ENCODE measurements at places on chromosomes 1 and 21.

DNA sequence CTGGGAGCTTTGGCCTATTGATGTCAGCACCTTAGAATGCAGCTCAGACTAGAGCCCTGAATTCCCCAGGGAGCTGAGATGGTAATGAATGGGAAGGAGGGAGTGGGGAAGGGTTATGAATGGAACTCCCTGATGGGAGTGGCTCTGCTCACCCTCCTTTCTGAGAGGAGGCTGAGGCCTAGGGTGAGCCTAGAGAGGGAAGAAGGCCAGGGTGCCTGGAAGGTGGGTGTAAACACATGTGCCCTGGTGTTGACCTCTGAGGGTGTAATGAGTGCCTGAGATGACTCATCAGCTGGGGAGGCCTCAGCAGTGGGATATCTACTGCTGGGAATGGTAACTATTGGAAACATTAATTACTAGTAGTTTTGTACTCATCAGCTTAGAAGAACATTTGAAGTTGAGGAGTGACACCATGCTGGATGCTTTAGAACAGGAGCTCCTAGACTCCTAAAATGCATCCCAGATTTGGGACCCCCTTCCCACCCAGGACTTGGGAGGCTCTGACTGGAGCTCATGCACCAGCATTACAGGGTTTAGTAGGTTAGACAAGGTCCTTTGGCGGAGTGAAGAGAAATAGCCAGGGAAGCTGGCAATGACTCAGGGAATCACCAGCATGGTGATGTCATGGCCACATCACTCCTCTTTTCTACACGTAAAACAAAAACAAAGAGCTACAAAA, 16.0 kb upstream of the PIGV start:
- H3K4me3 ChIP-seq: no peak overlapping the region
- peaks cover 14% of the 10 kb centered on the region for H3K4me1 ChIP-seq
- no peak overlapping the region for H3K27ac ChIP-seq
- H3K36me3 ChIP-seq: no peaks in the 10 kb centered on the region
- H3K27me3 ChIP-seq: no peaks in the 10 kb centered on the region
- peak; percentile 66 for DNase-seq

- H3K4me3 ChIP-seq: no peak overlapping the region
- no peaks in the 10 kb centered on the region for H3K27me3 ChIP-seq
- no peak overlapping the region for H3K27ac ChIP-seq
- H3K4me1 ChIP-seq: no peaks in the 10 kb centered on the region
Observed at GRCh38 chr1:110135666-110136065, 14.6 kb upstream of the SLC6A17 start.

DNA sequence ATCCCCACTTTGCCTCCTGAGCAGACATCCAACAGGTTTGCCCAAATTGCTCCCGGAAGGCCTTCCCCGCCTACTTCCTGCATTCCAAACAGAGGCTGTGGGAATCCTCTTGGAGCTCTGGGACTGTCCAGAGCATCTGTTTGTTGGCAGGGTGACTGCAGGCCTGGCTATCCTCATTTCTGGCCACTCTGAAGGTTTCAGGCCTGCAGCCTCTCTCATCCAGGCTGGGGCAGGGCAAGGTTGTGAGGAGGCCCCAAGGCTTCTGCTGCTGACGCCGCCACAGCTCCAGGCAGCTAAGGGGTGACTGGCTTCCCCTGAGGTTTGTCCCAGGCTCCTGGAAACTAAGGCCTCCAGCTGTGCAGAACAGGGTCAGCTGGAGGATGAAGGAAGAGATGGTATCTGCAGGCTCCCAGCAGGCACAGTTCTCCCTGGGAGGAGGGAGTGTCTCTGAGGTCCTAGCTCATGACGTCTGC, 11.3 kb downstream of the CDK18 start:
- H3K27ac ChIP-seq: no peak overlapping the region
- peak; percentile 57 for DNase-seq
- H3K4me3 ChIP-seq: no peak overlapping the region
- H3K27me3 ChIP-seq: no peaks in the 10 kb centered on the region
- H3K36me3 ChIP-seq: no peaks in the 10 kb centered on the region
- peaks cover 10% of the 10 kb centered on the region for H3K4me1 ChIP-seq

- no peaks in the 10 kb centered on the region for H3K27me3 ChIP-seq
- peaks cover 14% of the 10 kb centered on the region for H3K4me1 ChIP-seq
- H3K36me3 ChIP-seq: no peaks in the 10 kb centered on the region
- peak overlapping the region; percentile 97 for H3K4me3 ChIP-seq
- peak overlapping the region; percentile 97 for H3K27ac ChIP-seq
- DNase-seq: no peak
Observed at GRCh38 chr1:87330885-87331364, 2.2 kb downstream of the LMO4 start.

GRCh38 chr1:185397183-185397582, 80.1 kb upstream of the IVNS1ABP start:
- no peak for DNase-seq
- H3K4me1 ChIP-seq: no peaks in the 10 kb centered on the region
- no peaks in the 10 kb centered on the region for H3K27me3 ChIP-seq
- no peaks in the 10 kb centered on the region for H3K36me3 ChIP-seq

DNA sequence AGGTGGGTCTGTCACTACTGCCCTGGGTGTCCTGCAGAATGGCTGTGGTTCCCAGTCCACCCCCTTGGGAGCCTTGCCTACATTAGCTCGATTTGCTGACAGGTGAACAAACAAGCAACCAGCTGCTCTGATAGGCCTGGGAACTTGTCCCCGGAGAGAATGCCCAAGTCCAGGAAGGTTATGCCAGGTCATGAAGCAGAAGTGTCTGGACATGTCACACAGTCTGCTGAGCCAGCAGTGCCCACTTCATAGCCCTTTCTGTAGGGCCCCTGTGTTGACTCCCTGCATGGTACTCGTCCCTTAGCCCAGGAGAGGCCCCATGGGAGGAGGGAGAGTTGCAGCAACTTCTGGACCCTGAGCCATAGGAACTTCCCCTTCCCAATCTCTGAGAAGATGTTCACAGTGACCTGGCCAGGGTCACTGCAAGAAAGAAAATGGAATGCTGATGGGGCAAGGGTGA, 31.0 kb downstream of the UCK2 start:
- H3K36me3 ChIP-seq: no peaks in the 10 kb centered on the region
- H3K4me3 ChIP-seq: no peak overlapping the region
- no peak for DNase-seq
- no peaks in the 10 kb centered on the region for H3K4me1 ChIP-seq

- H3K27me3 ChIP-seq: no peaks in the 10 kb centered on the region
- DNase-seq: no peak
- H3K36me3 ChIP-seq: no peaks in the 10 kb centered on the region
- no peaks in the 10 kb centered on the region for H3K4me1 ChIP-seq
- no peak overlapping the region for H3K27ac ChIP-seq
- H3K4me3 ChIP-seq: no peak overlapping the region
Observed at GRCh38 chr1:119808491-119808890, 2.8 kb downstream of the REG4 start.

DNA sequence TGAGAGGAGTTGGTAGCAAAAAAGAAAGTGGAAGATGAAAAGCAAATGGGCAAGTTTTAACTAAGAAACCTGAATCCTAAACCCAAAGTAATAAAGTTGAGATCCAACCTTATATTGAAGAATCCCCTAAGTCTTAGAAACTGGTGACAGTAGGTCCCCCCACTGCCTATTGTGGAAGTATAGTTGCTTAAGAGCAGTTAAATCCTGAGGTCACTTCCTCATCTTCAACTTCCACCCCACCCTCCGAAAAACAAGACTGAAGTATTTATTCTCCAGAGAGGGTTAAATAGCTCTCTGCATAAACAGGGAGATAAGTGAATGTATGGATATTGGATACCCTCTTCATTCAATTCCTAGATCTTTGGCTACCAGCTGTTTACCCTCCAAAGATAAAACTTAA, 3.3 kb upstream of the DSTYK start:
- no peak overlapping the region for H3K4me3 ChIP-seq
- H3K36me3 ChIP-seq: no peaks in the 10 kb centered on the region
- DNase-seq: no peak
- no peaks in the 10 kb centered on the region for H3K27me3 ChIP-seq
- peaks cover 5% of the 10 kb centered on the region for H3K4me1 ChIP-seq

GRCh38 chr1:108961198-108961597, 2.1 kb downstream of the CLCC1 start:
- peaks cover 29% of the 10 kb centered on the region for H3K4me1 ChIP-seq
- no peak overlapping the region for H3K27ac ChIP-seq
- no peaks in the 10 kb centered on the region for H3K27me3 ChIP-seq
- H3K36me3 ChIP-seq: no peaks in the 10 kb centered on the region
- no peak overlapping the region for H3K4me3 ChIP-seq
- no peak for DNase-seq

- no peaks in the 10 kb centered on the region for H3K36me3 ChIP-seq
- H3K27ac ChIP-seq: no peak overlapping the region
- no peak overlapping the region for H3K4me3 ChIP-seq
- no peaks in the 10 kb centered on the region for H3K27me3 ChIP-seq
- DNase-seq: no peak
Observed at GRCh38 chr1:15674386-15675159, 9.5 kb upstream of the PLEKHM2 start.

GRCh38 chr1:183776731-183777130, 28.2 kb upstream of the RGL1 start:
- H3K4me3 ChIP-seq: no peak overlapping the region
- no peak for DNase-seq
- H3K27ac ChIP-seq: no peak overlapping the region
- no peaks in the 10 kb centered on the region for H3K36me3 ChIP-seq
- H3K4me1 ChIP-seq: peaks cover 4% of the 10 kb centered on the region

GRCh38 chr1:95467036-95467435, 233.0 kb downstream of the RWDD3 start:
- no peaks in the 10 kb centered on the region for H3K27me3 ChIP-seq
- no peak for DNase-seq
- no peak overlapping the region for H3K4me3 ChIP-seq
- no peak overlapping the region for H3K27ac ChIP-seq
- H3K36me3 ChIP-seq: no peaks in the 10 kb centered on the region

DNA sequence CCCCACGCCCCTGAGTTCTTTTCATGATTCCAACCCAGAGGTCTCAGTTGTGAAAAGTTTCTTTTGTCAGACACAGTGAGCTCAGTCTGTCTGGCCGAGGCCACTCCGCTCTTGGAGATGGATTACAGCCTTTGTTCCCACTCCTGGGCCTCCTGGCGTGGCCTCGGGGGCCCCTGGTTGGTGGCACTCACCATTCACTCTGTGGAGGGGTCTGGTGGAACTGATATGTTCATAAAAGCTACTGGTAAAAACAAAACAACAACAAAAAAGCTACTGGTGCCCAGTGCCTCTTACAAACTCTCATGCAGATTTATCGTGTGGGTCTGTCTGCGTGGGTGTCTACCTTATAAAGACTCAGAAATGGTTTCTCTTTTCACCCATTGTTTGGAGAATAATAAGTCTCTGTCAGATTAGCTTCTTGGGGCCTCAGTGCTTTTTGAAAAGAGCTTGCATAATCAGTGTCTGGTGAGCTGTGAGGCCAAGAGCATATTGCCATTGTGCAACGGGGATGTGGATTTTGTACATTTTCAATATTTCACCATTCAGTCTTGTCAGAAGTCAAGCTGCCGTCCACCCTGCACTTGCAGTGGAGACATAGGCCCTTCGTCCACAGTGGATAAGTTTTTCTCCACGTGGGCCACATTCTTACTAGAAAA, 86.7 kb downstream of the GALNT2 start:
- peak; percentile 55 for DNase-seq
- H3K4me3 ChIP-seq: no peak overlapping the region
- H3K4me1 ChIP-seq: peaks cover 57% of the 10 kb centered on the region
- H3K27ac ChIP-seq: peak overlapping the region; percentile 46
- H3K36me3 ChIP-seq: no peaks in the 10 kb centered on the region

DNA sequence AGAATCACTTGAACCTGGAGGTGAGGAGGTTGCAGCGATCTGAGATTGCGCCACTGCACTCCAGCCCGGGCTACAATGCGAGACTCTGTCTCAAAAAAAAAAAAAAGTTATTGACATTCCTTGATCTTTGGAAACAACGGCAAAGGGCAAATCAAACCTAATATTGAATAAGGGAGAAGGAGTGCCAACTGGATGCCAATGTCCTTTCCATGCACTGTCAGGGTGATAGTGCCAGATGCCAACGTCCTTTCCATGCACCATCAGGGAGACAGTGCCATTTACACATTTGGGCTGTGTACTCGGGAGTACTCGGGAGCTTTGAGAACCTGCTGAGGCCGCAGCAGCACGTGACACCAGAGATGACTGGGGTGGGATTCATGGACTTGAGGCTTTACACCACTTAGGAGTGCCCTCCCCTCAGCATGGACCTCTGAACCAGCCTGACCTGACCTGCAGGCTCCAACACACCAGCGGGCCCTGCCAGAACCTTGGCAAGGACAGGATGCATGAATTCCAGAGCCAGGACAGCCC, 34.5 kb upstream of the SOD1 start:
- no peak overlapping the region for H3K27ac ChIP-seq
- H3K27me3 ChIP-seq: no peaks in the 10 kb centered on the region
- DNase-seq: no peak
- H3K4me1 ChIP-seq: no peaks in the 10 kb centered on the region
- H3K4me3 ChIP-seq: no peak overlapping the region
- no peaks in the 10 kb centered on the region for H3K36me3 ChIP-seq

DNA sequence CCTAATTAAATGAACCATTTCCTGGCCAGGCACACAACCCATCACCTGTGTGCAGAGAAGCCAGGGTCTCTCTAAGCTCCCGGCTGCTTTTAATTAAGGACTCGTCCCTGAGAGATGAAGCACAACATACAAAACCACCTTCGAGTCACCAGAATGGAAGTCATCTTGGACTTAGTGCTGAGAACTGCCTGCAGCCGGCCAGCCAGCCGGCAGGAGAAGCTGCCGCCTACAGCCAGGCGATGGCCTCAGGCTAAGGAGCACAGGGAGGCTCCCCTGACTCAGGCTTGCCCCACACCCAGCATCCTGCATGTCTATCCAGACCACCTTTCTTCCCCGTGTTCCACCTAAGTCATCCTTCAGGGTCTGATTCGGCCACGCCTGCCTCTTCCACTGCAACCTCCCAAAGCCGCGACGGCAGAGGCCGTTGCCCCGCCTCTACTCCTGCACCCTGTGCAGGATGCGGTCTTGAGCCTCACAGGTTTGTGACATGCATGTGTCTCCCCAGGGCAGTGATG, 83.6 kb downstream of the SLC66A1 start:
- H3K27ac ChIP-seq: no peak overlapping the region
- H3K36me3 ChIP-seq: no peaks in the 10 kb centered on the region
- peaks cover 33% of the 10 kb centered on the region for H3K4me1 ChIP-seq
- H3K4me3 ChIP-seq: no peak overlapping the region

DNA sequence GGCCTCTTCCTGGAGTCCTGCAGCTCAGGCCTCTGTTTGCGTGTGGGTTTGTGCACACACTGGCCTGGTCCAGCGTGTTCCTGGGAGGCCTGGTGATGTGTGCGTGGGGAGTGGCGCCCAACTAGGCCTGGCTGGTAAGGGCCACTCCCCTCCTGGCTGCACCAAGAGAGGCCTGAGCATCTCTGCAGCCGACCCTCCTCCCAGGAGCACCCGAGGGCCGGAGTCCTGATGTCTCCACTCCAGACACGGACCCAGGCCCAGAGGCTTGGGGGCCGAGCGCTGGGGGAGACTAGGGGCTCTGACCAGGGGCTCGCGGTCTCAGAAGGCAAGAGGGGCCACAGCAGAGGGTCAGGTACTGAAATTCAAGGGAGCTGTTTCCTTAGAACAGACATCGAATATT, 33.3 kb downstream of the MORN1 start:
- no peaks in the 10 kb centered on the region for H3K36me3 ChIP-seq
- H3K27ac ChIP-seq: no peak overlapping the region
- H3K27me3 ChIP-seq: no peaks in the 10 kb centered on the region
- H3K4me3 ChIP-seq: no peak overlapping the region

GRCh38 chr1:169163059-169163458, 56.6 kb downstream of the ATP1B1 start:
- H3K4me1 ChIP-seq: peaks cover 11% of the 10 kb centered on the region
- H3K27ac ChIP-seq: no peak overlapping the region
- H3K4me3 ChIP-seq: no peak overlapping the region
- DNase-seq: no peak
- no peaks in the 10 kb centered on the region for H3K27me3 ChIP-seq
